ENCODE measurements at places on chromosomes 1 and 21.

- DNase-seq: peak; percentile 29
Observed at GRCh38 chr1:25245809-25246599, 1.2 kb downstream of the RSRP1 start.

DNA sequence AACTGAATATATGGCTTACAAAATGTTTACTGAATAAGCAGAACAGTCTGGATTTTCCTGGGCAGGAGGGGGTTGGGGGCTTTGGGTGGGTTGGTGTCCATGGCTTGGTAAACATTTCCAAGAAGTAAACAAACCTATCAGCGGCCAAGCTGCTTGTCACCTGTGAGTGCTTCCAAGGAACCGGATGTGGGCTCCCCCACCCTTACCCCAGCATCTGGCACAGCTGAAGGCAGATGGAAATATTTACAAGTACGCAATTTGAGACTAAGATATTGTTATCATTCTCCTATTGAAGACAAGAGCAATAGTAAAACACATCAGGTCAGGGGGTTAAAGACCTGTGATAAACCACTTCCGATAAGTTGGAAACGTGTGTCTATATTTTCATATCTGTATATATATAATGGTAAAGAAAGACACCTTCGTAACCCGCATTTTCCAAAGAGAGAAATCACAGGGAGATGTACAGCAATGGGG lies at the start of gene CLCA1:
Gene CLCA1, plus strand, starts transcription at position 427 of the 477 bp plus-strand sequence. Its CDS starts 45 bp downstream, at position 472.
- DNase-seq: no peak

GRCh38 chr1:178689769-178690168 lies 35.3 kb upstream of the RALGPS2 start:
- DNase-seq: no peak

DNA sequence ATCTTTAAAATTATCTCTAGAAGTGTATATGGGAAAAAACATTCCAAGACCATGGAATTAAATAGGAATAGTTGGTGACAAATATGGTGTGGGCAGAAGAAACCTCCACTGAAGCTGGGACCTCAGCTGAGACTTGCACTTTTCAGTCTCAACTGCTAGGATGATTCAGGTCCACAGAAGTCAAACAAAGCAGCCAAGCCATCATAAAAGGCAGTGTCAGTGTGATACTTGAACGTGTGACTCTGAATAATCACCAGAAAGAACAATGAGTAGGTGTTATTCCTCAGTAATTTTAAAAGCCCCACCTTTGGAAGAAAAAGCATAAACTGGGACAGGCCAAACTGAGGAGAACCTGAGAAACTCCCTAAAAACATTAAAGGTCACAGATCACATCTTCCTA lies 90.7 kb downstream of the ZNF281 start:
- no peak for DNase-seq

GRCh38 chr1:37671261-37671660 lies 21.1 kb upstream of the CDCA8 start:
- no peak for DNase-seq

- DNase-seq: no peak
Observed at GRCh38 chr1:62436039-62436465, 797 bp upstream of the USP1 start.

GRCh38 chr1:2108213-2108876 lies 58.1 kb downstream of the PRKCZ start:
- DNase-seq: peak; percentile 28

- peak; percentile 85 for DNase-seq
Observed at GRCh38 chr1:212482637-212483441, 50.1 kb downstream of the NENF start.

GRCh38 chr21:31847761-31848160 lies 25.1 kb upstream of the HUNK start:
- no peak for DNase-seq

- DNase-seq: no peak
Observed at GRCh38 chr1:24775348-24775747, 30.1 kb downstream of the CLIC4 start.

DNA sequence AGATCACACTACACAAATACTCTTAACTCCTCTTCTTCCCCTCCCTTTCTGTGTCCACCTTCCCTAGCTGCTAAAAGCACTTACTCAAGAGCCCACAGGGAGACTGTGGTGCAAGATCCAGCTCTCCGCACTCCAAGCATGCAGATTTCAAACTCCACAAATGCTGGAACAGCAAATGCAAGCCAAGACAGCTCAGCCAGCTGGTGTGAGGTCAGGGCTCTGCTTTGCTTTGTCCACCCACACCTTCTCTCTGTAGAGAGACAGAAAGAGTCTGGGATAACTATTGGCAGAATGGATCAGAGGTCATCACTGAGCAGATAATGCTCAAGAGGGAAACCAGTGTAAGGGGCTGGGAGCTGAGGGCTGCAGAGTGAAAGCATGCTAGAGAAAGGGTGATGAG lies 45.2 kb upstream of the DPT start:
- no peak for DNase-seq

GRCh38 chr1:36119456-36119855 lies 5.6 kb downstream of the COL8A2 start:
- no peak for DNase-seq

DNA sequence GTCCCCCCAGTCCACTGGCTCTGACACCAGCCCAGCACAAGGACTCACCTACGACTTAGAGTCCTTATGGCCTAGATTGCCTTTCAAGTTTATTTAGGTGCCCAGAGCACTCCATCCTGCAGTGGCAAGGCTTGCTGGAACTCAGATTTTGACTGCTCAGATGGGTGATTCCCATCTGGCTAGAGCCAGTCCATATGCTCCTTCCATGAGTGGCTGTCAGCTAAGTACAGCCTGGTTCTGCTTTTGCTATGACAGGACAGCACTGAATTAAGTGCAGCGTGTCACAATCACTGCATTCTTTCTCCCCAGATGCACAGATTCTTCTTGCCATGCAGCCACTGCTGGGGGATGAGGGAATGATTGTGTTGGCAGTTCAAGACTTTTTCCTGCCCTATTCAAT lies 43.8 kb downstream of the GPR52 start:
- no peak for DNase-seq
